ENCODE measurements at places on chromosomes 12 and 14.
A peak's percentile ranks its signal among the peaks of the same experiment; 100 is the strongest.

- no peak for DNase-seq
These were observed 57.5 kb downstream of the MSRB3 start for GRCh38 chr12:65335981-65336380.

GRCh38 chr12:46445551-46446235 lies 73.1 kb upstream of the SLC38A2 start:
- DNase-seq = no peak

DNA sequence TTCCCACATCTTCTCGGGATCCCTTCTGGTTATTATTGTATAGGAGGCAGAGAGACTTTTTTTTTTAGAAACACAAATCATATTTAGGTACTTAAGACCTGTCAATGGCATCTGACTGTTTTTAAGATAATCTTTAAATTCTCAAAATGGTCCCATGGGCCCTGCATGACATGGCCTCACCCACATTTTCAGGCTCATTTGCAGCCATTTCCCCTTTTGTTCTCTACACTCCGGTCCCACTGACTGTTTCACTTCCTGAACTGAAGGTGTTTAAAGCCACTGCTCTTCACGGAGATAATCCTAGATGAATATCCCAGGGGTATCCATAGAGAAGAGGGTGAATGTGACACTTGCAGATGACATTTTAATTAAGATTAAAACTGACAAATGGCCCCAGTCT lies 12.3 kb upstream of the C12orf71 start:
- no peak for DNase-seq

DNA sequence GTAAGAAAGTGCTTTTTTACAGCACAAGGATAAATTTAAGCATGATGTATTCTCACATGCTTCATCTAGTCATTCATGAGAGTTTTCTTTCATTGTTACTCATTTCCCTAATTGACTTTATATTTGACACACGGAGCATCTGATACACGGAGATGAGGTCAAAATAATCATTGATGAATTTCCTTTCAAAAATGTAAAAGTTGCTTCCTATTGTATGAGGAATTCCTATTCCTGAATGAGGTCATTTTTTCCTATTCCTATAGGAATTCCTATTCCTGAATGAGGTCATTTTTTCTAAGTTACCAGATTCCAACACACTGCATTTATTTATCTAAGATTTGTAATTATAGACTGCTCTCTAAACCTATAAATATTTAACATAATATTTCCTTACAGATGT lies 316.7 kb upstream of the KITLG start:
- DNase-seq = peak; percentile 80

DNA sequence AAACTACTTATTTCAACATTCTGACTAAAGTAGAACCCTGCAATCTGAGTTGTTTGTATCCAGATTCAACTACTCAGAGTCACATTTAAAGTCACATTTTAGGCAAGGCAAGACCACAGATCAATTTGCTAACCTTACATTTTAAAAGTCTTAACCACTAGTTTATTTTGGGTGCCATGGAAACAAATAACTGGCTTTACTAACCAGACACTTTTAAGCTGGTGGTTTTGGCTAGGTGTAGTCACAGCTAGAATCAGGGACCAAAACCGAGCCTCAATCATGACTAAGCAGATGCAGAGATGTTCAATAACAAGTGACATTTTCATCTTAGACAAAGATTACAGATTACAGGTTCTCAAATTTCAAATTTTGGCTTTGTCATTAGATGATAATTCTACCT lies 115.3 kb downstream of the PDE6H start:
- DNase-seq = no peak

DNA sequence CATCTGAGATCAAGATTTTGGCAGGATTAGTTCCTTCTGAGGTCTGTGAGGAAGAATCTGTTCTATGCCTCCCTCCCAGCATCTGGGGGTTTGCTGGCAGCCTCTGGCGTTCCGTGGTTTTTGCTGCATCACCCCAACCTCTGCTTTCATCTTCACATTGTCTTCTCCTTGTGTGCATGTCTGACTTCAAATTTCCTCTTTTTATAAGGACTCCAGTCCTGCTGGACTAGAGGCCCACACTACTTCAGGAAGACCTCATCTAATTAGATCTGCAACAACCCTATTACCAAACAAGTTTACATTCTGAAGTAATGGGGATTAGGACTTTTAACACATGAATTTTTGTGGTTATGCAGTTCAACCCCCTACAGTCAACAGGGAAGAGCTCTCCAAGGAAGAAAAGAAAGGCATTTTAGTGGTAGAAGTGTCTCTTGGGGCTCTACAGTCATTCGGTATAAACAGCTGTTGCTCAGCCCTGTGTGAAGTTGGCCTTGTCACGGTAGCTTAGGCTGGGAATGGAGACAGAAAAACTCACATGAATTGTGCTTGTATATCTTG lies 89.7 kb downstream of the CAND1 start:
- peak; percentile 98 for DNase-seq

DNA sequence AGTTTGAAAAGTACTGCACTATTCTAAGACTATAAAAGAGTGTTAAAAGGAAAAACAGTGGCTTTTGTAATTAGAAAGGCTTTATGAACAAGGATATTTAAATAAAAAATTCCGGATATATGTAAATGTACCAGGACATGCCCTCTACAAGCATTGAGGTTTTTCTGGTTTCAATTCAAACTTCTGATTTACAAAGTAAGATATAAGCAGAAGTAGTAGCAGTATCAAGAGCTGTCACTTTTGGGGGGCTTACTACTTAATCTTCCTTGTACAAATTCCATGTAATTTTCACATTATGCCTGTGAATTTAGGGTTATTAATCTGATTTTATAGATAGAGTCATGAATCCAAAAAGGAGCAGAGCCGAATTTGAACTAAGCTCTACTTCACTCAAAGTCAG lies 170.3 kb upstream of the ATP2B1 start:
- no peak for DNase-seq

DNA sequence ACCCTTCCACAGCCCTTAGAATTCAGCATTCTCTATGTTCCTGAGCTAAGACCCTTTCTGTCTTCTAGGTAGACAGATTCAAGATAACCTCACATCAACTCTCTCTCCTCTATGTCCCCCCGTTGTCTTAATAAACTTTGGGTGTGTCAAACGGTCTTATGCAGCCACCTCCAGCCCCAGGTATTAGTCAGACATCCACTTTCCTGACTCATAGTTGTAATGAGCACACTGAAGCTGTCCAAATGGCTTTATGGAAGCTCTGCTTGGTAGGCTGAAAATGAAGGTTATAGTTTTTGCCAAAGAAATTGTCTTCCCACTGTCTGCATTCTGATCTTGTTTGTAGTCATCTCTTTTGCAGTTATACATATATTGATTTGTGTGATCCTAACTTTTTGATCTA lies 482.0 kb downstream of the RMST start:
- no peak for DNase-seq

GRCh38 chr14:58048219-58048618 lies 103.8 kb downstream of the ARMH4 start:
- DNase-seq = no peak

GRCh38 chr12:31591380-31591901 lies 505 bp upstream of the DENND5B start:
- DNase-seq = no peak

DNA sequence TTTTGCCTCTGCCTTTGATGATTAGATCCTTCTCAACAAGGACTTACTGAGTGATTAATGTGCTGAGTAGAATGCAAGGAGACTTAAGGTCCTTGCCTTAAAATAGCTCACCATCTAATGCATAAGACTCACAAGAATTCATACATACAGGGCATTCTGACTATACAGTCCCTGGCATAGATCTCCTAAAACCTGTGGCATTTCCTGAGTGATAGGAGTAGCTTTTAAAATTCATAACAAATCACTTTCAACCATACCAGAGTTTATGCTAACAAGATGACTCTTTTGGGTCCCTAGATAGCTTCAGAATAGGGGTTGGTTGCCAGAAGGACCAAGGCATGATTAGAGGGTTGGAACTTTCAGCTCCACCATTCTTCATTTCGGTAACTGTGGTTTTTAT lies 48.8 kb downstream of the STXBP6 start:
- peak; percentile 82 for DNase-seq

DNA sequence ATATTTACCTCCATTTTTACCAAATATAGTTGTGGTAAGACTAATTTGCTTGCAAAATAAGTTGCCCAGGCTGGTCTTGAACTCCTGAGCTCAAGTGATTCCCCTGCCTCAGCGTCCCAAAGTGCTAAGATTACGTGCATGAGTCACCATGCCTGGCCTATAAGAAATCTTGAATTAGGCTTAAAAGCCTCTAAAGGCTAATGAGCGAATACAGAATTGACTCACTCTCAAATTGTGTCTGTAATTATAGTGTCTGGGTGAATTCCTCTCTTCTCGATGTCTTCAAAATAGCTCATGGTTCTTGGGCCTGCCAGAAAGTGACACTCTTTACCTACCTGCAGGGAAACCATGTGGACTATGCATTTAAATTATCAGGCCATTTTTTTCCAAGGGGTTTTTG lies 403.5 kb downstream of the SLC16A7 start:
- DNase-seq = no peak

- DNase-seq = no peak
These were observed 13.5 kb upstream of the SERPINA4 start for GRCh38 chr14:94547726-94548125.

DNA sequence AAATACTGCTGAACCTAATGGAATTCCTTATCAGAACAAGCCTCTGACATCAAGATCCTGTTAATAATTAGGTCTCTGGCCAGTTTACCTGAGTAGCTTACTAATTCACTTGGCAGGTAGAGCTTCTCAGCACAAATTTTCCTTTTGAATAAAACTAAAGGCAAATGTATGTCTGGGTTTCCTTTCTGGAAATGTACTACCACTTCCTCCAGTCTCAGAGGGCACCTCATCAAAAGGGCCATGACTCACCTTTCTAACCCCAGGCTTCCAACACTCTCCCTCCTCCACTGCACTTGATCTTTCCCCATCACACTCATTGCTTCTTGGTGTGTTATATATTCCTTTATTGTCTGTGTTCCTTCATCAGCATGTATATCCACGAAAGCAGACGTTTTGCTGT lies 90.5 kb downstream of the SLC2A13 start:
- DNase-seq = no peak

DNA sequence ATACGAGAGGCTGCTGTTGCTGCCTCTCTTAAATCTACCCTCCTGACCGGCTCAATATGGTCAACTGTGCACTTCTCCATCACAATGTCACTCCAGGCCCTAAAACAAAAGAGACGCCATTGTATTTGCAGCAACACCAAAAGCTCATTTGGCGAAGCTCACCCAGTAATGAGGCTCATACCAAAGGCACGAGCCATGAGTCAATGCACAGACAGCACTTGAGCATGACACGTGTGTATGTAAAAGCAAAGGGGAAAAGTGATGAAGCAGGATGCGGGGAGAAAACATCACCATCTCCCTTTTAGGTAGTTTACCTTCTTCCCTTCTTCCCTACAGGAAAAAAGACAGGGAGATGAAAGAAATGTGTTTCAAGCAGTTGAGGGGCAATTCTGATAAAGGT lies 150.3 kb downstream of the FOXN3 start:
- DNase-seq = peak; percentile 63

DNA sequence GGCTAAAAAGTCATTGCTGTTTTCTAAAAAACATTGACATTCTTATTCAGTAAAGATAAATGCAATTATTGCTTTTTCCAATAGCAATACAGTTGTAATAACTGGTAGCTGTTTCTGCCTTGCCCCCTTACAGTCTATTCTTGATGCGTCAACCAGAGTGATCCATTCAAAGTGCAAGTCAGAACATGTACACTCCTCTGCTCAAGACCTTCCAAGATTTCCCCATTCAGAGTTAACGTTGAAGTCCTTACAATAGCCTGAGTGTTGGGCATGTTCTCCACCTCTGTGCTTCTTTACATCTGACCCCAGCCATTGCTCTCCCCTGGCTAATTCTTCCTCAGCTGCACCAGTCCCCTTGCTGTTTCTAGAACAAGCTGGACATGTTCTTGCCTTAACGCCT lies 24.3 kb downstream of the VRK1 start:
- no peak for DNase-seq

- DNase-seq = no peak
These were observed 5.4 kb upstream of the LPAR5 start for GRCh38 chr12:6641131-6641530.

GRCh38 chr12:51480978-51481377 lies 56.3 kb downstream of the SLC4A8 start:
- no peak for DNase-seq

GRCh38 chr12:66049538-66050282 lies 80.8 kb downstream of the LLPH start:
- DNase-seq = no peak

- DNase-seq = no peak
These were observed 57.9 kb downstream of the GNS start for GRCh38 chr12:64701283-64701682.

GRCh38 chr12:25276199-25276937 lies 25.6 kb upstream of the KRAS start:
- DNase-seq = peak; percentile 92

- DNase-seq = no peak
These were observed 3.1 kb downstream of the CABP1 start for GRCh38 chr12:120643574-120643973.

DNA sequence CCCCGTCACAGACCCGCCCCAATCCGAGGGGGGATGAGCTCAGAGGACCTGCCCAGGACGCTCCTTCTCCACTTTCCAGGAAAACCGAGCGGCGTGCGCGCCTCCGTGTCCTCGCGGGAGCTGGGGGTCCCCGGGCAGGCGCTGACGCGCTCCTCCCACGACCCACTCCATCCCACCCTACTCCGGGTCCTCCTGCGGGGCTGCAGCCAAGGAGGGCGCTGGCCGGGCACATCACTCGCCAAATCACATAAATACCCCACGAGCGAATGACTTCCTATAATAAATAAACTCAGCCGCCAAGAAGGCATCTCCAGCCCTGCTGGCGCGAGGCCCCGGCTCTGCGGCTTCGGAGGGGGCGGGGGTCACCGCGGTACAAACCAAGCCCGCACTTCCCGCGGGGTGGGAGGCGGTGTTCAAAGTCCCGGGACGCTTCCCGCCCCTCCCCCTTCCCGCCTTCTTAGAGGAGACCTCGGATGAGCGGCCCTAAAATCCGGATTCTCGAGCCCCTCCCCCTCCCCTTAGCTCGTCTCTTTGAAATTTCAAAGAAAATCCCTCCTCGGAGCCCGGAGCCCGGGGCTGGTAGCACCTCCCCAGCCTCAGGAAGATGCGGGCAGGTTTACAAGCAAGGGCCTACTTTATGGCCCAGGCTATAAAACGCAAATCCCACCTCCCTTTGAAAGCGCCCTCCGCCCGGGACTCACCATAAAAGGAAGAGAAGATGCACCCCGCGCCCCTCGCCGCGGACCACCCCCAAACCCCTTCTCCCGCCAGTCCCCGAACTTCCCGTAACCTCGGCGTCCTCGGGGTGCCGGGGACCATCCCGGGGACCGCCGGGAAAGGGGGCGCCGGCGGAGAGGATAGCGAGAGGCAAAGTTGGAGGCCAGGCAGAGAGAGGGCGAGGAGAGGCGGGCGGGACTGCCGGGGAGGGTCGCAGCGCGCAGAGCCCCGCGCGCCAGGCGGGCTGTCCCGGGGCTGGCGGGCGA lies 712 bp upstream of the FZD10 start:
- DNase-seq = peak; percentile 44

- no peak for DNase-seq
These were observed 68.0 kb downstream of the SERPINA3 start for GRCh38 chr14:94679937-94680861.

GRCh38 chr14:95460647-95461478 lies 55.6 kb downstream of the SYNE3 start:
- peak; percentile 84 for DNase-seq
